Sciatic nerve (tissue), 2 donors: ENCODE measurements at places on chromosomes 4 and X. TPM values are rescaled to one million over a fixed set of nuclear protein-coding genes. Genes with fewer than 3 reads are reported as not detected.

Gene ARHGEF6
- 30.4 TPM for total RNA-seq

Gene TCEAL2
- 6.2 TPM for total RNA-seq

Gene CENPC
- 49.1 TPM for total RNA-seq

Gene RAB33A
- not detected for total RNA-seq

Gene FAM47A
- not detected for total RNA-seq

Gene NOX1
- not detected for total RNA-seq

Gene COQ2
- 9.4 TPM for total RNA-seq

GRCh38 chr4:150070464-150071170 lies 7.6 kb upstream of the DCLK2 start:
- DNase-seq = no peak

DNA sequence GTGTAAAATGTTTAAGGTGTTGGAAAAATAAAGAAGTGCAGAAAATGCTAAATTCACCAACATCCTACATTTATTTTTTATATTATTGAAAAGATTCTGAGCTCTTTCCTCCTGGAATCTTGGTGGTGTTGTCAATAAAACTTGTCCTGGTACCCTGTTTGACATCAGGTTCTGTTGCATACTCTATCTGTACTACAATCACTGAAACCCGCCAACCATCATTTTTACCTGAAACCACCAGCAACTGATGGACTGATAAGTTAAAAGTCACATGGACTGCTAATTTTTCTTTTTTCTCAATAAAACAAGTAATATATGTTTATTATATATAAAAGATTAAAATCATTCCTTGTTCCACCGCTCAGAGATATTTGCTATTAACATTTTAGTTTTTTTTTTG lies 23.4 kb downstream of the STAP1 start:
- DNase-seq = no peak

GRCh38 chrX:71954458-71954857 lies 43.8 kb downstream of the NHSL2 start:
- no peak for DNase-seq

DNA sequence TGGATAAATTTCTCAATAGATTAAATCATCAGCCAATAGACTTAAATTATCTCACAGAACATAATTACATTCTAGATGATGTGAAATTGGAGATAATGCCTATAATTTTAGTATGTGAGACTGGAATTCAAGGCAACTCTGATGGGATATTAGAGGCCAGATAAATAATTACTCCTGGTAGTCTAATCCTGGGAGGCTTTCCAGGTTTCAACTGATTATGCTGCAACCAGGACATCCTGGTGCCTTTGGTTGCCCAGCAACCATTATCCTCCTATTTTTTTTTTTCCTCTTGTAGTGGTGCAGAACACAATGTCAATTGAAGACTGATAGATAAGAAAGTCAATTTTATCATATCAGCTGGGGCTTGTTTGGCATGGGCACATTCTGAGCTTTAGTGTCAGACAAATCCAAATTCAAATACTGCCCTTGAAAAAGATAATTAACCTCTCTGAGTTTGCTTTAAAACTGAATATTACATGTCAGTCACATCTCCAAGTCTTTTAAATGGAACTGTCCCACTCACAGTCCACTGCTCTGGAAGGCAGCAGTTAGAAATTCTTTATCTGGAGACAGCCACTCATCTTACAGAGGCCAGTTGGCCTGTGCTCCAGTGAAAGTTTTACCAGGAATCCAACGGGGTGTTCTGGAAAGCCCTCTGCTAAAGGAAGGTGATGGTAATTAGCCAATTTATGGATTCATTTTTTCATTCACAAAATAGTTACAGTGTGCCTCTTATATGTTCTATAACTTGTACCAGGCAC lies 95.3 kb upstream of the GUCY1A1 start:
- DNase-seq = no peak

GRCh38 chr4:184282895-184283654 lies 65.4 kb upstream of the ENPP6 start:
- DNase-seq = no peak
